ENCODE measurements at places on chromosomes 3 and 15.

GRCh38 chr15:39959411-39959810 is 25.5 kb downstream of the EIF2AK4 start:
- no peak for DNase-seq

DNA sequence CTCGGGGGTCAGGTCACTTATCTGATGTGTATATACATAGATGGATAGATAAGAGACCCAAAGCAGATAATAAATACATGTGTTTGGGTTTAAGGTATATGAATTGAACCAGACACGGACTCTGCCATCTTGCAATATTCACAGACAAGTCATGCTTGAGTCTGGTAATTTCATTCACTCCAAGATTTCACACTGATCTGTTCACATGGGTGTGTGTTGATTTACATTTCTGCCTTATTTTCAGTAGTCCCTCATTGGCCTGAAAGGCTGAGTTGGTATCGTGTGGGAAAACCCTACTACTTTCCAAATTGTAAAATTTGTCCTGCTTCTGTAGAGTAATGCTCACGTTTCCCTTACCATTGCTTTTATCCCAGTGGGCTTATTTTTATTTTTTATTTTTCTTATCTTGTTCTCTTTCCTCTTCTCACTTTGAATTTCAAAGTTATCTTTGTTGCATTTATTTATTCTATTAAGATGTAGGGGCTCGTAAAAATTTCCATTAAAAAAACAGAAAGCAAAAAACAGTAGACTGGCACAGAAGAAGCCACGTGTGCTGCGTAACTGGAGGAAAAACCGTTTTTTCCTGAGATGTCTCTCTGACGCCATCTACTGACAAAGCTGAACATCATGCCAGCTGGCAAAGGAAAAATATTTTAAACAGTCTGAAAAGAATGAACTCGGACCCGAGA is 10.8 kb upstream of the MFSD1 start:
- DNase-seq: peak; percentile 53

- DNase-seq: no peak
Observed at GRCh38 chr3:58683466-58683865, 16.9 kb upstream of the FAM3D start.

DNA sequence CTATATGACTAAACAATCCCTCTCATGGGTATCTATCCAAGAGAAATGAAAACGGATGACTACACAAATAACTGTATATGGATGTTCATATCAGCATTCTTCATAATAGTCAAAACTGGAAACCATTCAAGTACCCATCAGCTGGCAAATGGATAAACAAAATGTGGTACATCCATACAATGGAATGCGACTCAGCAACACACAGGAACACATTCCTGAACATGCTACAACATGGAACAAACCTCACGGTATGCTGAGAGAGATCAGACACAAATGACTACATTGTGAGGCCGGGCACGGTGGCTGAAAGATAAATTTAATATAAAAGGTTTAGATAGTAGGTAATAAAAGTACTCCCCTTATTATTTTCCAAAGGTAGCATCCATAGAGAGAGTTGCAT is 42.6 kb downstream of the CCR4 start:
- no peak for DNase-seq

DNA sequence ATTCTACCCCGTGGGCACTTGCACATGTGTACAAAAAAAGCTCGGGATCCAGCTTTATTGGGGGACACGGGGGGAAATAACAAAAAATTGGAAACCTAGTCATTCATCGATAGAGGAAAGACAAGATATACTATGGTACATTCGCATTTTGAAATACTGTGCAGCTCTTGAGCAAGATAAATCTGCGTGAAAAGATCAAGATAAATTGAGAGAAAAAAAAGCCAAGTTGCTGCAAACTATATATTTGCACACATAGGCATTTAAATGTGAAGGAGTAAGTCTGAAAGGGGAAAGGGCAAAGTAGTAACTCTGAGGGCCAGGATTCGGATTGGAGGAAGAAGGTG is 620 bp upstream of the UBR1 start:
- no peak for DNase-seq

GRCh38 chr3:71069797-71070196 is 513.7 kb downstream of the FOXP1 start:
- peak; percentile 38 for DNase-seq

DNA sequence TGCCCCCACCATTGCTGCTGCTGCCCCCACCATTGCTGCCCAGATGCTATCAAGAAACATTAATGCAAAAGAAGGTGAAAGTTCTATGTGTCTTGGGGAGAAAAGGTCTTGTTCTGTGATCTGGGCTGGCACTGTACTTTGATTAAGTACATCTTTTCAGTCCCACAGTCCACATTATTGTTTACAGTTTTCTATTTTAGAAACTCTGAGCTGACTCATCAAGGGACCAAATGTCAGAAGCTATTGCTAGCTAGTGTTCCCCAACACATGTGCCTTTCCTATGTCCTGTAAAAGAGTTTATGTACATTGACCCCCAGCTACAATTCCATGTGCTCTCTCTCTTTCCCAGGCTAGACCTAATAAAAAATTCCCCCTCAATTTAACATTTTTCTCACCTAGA is 264.7 kb upstream of the NECTIN3 start:
- no peak for DNase-seq

GRCh38 chr3:120156699-120157098 is 62.5 kb upstream of the GSK3B start:
- no peak for DNase-seq

DNA sequence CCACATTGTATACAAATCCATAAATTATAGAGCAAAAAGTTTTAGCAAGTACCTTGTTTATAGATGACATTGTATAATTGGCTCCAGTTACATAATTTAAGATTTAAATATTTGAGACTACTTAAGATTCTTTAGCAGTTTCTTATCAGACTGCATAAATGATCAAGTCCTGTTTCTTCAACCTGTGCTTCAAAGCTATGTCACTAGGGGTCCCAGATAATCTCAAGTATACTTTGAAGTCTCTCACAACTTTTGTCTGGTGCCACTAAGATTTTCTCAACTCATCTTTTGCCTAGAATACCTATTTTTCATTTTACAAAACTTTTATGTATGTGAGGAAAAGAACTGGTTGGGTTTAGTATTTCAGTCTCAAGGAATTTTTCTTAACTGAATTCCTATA is 205.5 kb downstream of the STAG1 start:
- DNase-seq: no peak

DNA sequence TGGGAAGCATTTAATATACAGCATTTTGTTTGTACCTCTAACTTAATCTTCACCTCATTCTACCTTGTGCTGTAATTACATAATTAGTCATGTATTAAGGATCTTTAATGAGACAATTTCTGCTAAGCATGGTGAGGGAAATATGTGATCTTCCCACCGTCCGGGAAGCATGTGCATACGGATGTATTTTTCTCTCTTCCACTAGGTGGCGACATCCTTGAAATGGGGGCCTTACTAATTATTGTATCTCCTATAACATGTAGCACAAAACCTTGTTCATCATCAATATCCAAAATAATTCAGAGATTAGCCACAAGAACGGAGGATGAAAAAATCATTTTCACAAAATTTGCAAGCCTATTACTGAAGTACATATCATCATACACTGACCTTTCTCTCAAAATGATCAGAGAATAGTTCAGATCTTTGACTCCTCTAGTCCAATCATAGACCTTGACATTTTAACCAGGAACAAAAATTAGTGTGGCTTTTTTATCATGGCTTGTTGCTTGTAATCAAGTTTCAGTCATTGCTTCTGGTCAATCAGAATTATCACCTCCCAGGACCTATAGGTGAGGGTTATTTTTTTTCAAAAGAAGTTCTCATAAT is 148.9 kb upstream of the GBE1 start:
- peak; percentile 14 for DNase-seq

GRCh38 chr15:57061281-57061680 is 142.8 kb downstream of the TCF12 start:
- no peak for DNase-seq

GRCh38 chr15:40355976-40356585 is 1.9 kb upstream of the DISP2 start:
- no peak for DNase-seq

DNA sequence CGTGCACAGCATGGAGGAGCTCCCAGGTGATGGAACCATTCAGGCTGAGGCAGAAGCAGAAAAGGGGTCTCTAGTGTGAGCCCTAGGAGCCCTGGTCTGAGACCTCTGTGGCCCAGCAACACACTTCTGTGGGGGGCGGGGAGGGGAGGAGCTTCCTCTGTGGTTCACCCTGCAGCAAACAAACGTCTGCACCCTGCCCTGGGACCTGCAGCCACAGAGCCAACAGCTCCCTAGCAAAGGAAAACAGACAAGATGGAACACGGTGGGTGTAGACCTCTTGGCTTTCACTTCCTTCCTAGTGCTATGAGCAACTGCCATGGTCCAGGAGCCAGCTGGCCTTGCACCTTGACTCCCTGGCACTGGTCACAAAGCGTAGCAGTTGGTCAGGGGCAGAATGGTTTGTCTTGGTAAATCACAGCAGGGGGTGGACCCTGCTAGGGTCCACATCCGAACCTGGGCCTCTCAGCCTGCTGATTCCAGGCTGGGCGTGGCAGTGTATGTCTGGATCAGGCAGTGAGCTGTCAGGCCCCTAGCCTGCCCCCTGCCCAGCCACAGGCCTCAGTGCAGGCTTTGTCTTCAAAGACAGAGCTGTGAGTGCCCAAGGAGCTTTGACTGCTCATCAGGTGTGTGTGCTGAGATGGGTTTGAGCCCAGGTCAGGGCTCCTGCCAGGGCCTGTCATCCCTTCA is 6.7 kb downstream of the AMIGO3 start:
- no peak for DNase-seq

DNA sequence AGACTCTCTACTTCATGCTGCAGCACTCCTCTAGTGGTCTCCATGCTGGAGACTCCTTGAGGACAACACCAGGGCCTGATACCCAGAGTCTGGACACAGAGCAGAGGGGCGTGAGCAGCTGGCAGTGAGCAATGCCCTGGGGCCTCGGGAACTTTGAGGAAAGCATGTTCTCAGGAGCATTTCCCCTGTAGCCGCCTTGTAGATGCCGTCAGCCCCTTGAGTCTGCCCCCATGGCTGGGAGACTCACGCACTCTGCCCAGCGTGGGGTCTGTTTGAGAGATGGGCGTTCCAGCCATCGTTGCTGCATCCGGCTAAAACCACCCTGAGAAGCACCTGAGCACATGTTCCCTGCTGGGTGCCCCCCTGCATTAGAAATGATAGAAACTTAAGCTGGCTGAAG is 56.8 kb downstream of the PLXNA1 start:
- DNase-seq: no peak

DNA sequence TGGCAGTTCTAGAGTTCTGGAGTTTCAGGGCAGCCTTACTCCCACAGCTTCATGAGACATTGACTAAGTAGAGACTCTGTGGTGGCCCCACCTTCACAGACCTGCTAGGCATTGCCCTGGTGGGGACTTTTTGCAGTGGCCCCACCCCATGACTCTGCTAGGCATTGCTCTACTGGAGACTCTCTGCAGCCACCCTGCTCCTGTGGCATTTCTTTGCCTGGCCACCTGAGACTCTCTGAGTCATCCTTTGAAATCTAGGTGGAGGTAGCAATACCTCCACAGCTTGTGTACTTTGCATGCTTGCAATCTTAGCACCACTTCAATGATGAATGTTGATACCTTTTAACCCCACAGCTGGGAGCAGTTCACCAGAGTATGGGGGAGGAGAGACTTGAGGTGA is 40.6 kb upstream of the DHX36 start:
- DNase-seq: no peak

DNA sequence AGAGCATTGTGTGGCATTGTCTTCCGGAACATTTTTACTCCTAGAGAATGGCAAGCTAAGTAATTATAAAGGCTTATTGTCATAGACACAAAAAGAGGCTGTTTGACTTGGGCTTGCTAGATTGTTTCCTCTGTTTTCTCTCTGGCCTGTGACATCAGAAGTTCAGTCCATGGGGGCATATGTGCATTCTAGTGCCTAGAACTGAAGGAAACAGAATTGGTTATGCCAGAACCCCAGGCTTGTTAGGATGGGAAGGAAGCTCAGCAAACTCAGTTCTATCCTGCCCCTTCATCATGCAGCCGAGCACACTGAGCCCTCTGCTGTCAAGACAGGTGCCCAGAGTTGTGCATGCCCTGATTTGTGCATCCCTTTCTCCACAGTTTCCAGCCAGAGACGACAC is 131.3 kb downstream of the PDE8A start:
- DNase-seq: no peak

GRCh38 chr3:81565041-81565440 is 196.4 kb downstream of the GBE1 start:
- no peak for DNase-seq

DNA sequence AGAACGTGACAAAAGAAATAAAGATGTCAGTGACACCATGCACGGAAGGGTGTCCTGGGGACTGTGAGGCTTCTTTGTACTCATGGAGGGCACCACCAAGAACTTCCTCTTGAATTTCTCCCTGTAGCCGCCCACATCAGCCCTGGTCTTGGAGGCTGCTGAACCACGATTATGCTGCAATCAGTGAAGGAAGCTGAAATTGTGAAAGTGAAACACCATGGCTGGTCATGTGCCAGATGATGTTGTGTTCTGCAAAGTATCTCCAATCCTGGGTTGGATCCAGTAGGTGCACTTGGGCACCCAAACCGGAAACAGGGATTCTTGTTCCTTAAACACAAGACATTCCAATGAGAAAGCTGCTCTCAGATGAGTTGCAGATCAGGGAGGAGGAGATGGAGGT is 104.4 kb upstream of the GOLGA6L6 start:
- DNase-seq: peak; percentile 50

DNA sequence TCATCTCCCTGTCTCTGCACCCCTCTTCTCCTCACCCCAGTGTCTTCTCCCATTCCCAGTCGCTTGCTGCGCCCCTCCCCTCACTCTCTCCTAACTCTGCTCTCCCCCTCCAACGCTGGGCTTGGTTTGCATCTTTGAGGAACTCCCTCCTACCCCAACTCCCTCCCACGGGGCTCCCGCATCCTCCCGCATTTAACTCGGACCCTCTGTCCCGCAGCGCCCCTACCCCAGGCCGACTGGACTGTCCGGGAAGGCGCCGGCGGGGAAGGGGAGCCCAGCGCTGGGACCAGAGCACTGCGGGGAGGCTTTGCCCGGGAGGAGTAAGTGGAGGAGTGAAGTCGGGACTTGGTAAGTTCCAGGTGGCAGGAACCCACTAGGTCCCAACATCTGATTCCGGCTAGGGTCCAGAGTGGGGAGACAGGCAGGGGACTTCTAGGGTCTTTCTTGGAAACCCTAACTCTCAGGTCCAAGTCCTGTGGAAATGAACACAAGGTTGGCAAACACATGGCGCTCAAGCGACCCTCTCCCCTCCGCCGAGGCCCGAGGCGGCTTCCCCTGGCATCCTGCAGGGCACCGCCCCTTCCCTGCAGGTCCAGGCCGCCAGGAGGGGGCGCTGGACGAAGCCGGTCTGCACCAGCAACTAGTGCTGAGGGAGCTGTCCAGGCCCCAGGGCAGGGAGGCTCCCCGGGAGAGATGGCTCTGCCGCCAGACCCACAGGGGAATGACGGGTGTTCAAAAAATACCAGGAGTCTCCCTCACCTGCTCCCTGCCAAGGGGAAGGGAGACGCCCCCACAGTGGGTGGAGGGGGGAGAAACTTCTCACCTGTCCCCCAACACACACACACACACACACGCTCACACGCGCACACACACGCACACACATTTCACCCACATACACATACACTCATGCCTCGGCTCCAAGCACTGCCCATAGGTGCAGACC is 53.2 kb downstream of the LHFPL4 start:
- DNase-seq: peak; percentile 60
